ENCODE measurements at places on chromosomes 6 and 20. TPM values are rescaled to one million over a fixed set of nuclear protein-coding genes. Genes with fewer than 3 reads are reported as not detected.

Gene THBD
- not detected for total RNA-seq

GRCh38 chr6:28747631-28748157 lies 176.1 kb downstream of the TRIM27 start:
- no peak for DNase-seq

DNA sequence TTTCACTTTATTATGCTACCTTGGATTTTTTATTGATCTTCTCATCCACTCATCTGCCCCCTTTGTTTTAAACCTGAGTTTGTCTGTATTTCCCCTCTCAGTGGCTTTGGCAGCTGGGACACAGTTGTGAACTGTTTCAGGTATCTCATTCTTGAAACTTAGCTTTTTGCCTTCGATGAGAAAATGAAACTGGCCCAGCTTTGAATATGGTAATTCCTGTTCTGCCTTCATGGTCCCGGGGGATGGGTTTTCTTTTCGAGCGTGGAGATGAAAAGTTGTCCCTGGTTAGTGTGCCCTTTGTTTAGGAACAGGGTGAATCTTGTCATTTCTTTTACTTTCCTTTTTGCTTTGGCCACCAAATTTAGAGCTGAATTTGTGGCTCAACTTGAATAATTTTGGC lies 25.6 kb downstream of the DHX35 start:
- DNase-seq: no peak

- DNase-seq: no peak
These were observed 20.8 kb downstream of the CRISP2 start for GRCh38 chr6:49692534-49692933.

GRCh38 chr20:24991897-24992486 lies 559 bp downstream of the APMAP start:
- DNase-seq: no peak

- DNase-seq: no peak
These were observed 8.6 kb upstream of the TMC2 start for GRCh38 chr20:2527762-2528161.

DNA sequence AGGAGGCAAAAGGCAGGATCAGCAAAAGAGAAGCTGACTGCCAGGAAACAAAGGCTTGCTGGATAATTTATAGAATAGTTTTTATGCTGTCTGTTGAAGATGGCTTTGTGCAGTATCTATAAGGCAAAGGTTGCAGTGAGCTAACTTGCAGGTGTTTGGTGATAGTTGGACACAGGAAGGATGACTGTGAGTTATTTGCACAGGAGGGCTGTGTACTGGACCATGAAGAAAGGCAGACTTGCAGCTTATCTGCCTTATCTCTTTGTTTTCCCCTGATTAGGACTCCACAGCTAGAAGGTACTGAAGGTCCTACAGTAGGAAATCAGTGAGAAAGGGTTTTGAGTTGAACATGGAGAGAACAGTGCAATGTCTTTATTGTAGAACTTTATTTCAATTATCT lies 2.1 kb downstream of the BTN1A1 start:
- no peak for DNase-seq

- DNase-seq: no peak
These were observed 58.5 kb upstream of the CCDC167 start for GRCh38 chr6:37558168-37558567.

DNA sequence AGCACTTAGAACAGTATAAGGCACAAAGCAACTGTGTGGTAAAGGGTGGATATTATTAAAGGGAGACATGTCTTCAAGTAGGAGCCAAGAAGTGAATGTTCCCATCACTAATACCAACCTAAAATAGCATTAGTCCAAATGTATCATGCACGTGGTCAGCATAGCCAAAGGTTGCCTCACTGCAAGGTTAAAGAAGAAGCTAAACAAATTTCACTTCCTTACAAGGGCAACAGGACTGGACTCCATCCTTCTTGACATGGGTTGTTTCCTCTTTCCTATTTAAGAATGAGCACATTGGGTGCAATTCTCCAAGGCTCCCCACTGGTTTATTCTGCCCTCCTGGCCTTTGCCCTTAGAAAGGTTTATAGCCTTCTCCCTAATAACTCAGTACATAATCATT lies 186.7 kb downstream of the PHACTR1 start:
- no peak for DNase-seq

- no peak for DNase-seq
These were observed 26.2 kb upstream of the MLIP start for GRCh38 chr6:54085047-54085446.

GRCh38 chr6:73264446-73264845 lies 1.4 kb upstream of the KHDC1 start:
- no peak for DNase-seq

DNA sequence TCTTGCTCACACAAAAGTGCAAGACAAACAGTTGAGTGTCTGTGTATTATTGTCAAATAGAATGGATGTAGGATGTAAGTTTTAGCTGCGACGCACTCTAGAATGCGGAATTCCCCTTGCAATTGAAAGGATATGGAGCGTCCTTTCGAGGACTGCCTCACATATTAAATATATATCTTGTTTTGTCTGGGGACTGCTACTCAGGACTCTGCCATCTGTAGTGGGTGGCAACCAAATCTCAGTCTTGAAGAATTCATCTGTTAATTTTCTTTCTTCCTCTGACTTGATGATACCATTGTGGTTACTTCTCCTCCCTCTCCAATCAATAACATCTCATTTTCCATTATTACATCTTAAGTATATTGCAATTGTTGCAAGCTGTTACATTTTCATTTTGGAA lies 121.6 kb downstream of the SOX4 start:
- DNase-seq: no peak

All from naive thymus-derived CD4-positive, alpha-beta T cell (primary cell).